ENCODE measurements at places on chromosomes 7 and 10. TPM values are rescaled to one million over a fixed set of nuclear protein-coding genes. Genes with fewer than 3 reads are reported as not detected.

The HOXA5 gene
- 24.8 TPM for total RNA-seq

The PNLIPRP2 gene
- not detected for total RNA-seq

The C7orf57 gene
- total RNA-seq, result not detected

- no peaks in the 10 kb centered on the region for H3K4me1 ChIP-seq
- no peaks in the 10 kb centered on the region for H3K36me3 ChIP-seq
- H3K27ac ChIP-seq, result no peak overlapping the region
- DNase-seq, result no peak
- no peak overlapping the region for H3K4me3 ChIP-seq
These were observed 408.8 kb upstream of the SEMA3C start for GRCh38 chr7:81327468-81328266.

DNA sequence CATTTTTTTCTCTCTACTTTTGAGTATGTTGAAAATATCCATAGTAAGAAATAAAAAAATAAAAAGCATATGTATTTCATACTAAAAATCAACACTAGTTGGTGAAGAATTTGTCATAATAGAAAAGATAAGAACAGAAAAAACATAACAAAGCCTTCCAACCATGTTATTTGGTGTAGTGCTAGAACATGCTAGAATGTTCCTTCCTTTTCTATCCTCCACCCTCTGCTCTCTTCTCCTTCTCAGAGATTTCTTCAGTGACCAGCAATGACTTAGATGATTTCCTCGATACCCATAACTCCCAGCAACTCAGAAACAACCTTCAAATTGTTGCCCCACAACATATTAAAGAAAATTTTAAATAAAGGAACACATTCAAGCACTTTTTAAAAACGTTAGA is 2.6 kb downstream of the ZC3HAV1 start:
- peak overlapping the region; percentile 85 for H3K4me3 ChIP-seq
- no peak for DNase-seq
- no peaks in the 10 kb centered on the region for H3K36me3 ChIP-seq
- H3K27me3 ChIP-seq, result no peaks in the 10 kb centered on the region
- peaks cover 55% of the 10 kb centered on the region for H3K4me1 ChIP-seq

The CDHR1 gene
- total RNA-seq, result not detected

All from esophagus muscularis mucosa (tissue), 4 donors.